ENCODE measurements at places on chromosomes 3 and 15. TPM values are rescaled to one million over a fixed set of nuclear protein-coding genes. Genes with fewer than 3 reads are reported as not detected.

DNA sequence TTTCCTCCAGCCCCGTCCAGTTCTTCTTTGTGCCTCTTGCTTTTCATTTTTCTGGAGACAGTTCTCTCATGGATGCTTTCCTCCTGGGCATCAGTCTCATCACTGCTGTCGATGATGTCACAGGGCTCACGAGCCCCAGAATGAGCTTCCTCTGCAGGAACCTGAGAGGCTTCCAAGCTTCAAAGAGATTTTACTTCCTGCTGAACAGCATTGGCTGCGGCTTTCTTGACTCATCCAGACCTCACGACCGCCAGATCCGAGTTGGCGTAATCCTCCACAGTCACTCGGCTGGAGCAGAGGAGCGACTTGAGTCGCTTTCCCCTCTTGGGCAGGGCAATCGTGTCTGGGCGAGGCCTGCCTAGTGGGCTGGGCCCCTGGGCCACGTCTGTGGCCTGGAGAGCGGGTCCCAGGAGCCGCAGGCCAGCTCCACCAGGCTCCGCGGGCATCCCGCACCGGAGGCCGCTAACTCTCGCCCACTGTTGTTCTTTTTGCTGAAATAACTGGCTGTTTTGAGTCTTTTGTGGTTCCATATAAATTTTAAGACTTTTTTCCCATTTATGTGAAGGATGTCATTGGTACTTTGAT is 20.8 kb upstream of the FAN1 start:
- H3K27ac ChIP-seq, result peak overlapping the region; percentile 47
- peak; percentile 48 for DNase-seq
- peaks cover 7% of the 10 kb centered on the region for H3K4me1 ChIP-seq
- peaks cover 8% of the 10 kb centered on the region for H3K27me3 ChIP-seq
- H3K36me3 ChIP-seq, result peaks cover 15% of the 10 kb centered on the region

DNA sequence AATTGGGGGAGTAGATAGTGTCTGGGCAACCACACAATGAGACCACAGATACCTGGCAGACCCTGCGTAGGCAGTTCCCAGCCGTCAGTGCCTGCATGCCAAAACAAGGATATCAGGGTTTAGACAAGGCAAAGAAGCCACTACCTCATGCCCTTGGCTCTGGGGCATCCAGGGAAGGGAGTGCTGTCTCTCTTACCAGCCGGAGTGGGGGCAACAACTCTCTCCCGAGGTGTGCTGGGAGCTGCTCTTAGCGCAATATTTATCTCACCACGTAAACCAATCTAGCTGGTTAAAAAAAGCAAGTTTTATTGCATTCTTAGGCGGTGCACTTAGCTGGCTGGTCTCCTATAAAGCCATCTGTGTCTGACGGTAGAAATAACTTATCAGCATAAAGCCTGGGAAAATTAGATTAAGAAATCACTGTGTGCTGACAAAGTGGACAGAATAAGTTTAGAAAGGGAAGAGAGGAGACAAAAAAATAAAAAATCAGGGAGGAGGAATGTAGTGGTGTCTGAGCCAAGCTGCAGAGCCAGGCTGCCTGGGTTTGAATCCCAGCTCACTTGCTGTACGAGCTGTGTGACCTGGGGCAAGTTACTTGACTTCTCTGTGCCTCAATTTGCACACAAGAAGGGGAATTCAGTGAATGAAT is 273.2 kb downstream of the PDZRN3 start:
- H3K4me1 ChIP-seq, result no peaks in the 10 kb centered on the region
- no peak overlapping the region for H3K27ac ChIP-seq
- no peaks in the 10 kb centered on the region for H3K36me3 ChIP-seq
- no peak overlapping the region for H3K4me3 ChIP-seq
- no peak for DNase-seq

GRCh38 chr15:83930392-83931212 is 276.7 kb downstream of the ADAMTSL3 start:
- no peak for DNase-seq
- H3K4me1 ChIP-seq, result peaks cover 14% of the 10 kb centered on the region
- H3K27ac ChIP-seq, result no peak overlapping the region
- H3K4me3 ChIP-seq, result no peak overlapping the region

DNA sequence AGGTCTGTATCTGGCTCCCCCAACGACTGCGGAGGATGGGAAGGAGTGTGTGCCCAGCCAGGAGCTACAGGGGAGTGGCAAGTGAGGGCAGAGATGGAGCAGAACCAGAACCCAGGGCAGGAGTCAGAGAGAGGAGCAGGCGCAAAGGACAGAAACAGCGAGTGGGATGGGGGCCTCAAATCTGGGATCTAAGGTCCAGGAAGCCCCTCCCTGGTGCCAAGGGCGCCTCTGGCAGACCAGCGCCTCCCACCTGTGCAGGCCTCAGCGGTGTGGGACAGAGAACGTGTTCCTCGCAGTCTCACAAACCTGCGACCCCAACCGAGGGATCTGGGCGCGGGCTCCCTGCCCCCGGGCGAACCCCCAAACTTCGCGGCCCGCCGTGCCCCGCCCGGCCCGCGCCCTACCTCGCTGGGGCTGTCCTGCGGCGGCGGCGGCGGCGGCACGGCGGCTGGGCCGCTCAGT is 301 bp downstream of the PCBP4 start:
- peaks cover 4% of the 10 kb centered on the region for H3K27me3 ChIP-seq
- H3K4me1 ChIP-seq, result peaks cover 9% of the 10 kb centered on the region
- no peak overlapping the region for H3K27ac ChIP-seq

DNA sequence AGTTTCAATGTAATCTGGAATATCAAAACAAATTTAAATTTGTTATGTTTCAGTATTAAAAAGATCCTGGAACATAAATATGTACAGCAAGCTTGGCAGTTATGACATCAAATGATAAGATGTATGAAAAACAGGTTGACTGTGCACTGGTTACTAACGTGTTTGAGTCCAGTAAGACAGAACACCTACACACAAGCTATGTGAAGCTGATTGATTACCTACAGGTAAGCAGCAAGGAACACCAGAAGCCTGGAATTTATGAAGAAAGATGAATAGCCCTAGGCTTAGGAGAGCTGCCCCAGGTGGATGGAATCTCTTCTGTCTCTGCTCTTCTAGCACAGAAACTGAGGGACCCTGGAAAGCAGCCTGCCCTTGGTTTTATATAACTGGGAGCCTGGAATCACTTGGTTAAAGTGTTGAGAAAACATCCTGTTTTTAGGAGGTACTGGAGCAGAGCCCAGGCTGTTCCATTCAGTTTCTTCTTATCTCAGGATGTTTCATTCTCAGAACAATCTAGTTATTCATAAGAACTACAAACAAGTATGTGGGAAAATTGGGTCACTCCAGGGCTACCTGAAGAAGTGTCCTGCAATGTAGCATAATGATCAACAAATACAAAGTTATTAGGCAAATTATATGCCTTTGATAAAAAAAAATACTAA is 36.3 kb downstream of the SLITRK3 start:
- no peaks in the 10 kb centered on the region for H3K4me1 ChIP-seq
- H3K27me3 ChIP-seq, result no peaks in the 10 kb centered on the region
- H3K36me3 ChIP-seq, result no peaks in the 10 kb centered on the region
- H3K27ac ChIP-seq, result no peak overlapping the region
- no peak overlapping the region for H3K4me3 ChIP-seq

GRCh38 chr3:72572489-72573007 is 275.7 kb downstream of the SHQ1 start:
- no peak overlapping the region for H3K27ac ChIP-seq
- H3K4me3 ChIP-seq, result no peak overlapping the region
- no peaks in the 10 kb centered on the region for H3K36me3 ChIP-seq
- H3K4me1 ChIP-seq, result no peaks in the 10 kb centered on the region
- no peaks in the 10 kb centered on the region for H3K27me3 ChIP-seq

The EAF2 gene
- total RNA-seq, result 13.3 TPM

DNA sequence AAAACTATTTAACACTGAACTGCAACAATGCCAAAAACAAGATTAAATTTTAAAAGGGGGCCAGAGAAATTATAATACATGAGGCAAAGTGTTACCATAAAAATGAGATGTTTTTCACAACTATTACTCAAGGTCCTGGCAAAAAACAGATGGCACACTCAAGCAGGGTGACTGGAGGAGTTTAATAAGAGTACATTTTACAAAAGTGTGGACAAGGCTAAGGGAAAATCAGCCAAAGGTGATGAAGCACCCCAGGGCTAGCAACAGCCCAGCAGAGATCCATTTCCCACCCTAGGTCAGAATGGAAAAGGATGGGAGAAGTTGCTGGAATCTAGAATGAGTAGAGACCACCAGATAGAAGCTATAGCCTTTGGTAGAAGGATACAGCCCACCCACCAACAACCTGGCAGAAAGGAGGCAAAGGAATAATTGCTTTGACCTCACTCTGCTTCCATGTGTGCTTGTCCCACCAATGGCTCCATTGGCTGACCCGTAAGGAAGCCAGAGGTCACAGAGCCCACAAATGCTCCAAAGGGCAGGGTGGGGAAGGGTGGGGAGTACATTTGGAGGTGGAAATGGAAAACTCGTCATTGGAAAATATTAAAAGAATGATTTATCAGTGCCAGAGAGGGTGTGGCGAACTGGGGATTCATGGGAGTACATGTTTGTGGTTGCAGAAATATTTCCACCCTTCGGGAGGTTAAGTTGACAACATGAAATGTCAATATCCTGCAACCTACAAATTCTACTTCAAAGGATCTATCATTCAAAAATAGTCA is 161.0 kb upstream of the UBE2E2 start:
- H3K36me3 ChIP-seq, result no peaks in the 10 kb centered on the region
- H3K4me3 ChIP-seq, result no peak overlapping the region
- no peaks in the 10 kb centered on the region for H3K27me3 ChIP-seq
- DNase-seq, result no peak
- no peaks in the 10 kb centered on the region for H3K4me1 ChIP-seq

The CDC25A gene
- 14.7 TPM for total RNA-seq

DNA sequence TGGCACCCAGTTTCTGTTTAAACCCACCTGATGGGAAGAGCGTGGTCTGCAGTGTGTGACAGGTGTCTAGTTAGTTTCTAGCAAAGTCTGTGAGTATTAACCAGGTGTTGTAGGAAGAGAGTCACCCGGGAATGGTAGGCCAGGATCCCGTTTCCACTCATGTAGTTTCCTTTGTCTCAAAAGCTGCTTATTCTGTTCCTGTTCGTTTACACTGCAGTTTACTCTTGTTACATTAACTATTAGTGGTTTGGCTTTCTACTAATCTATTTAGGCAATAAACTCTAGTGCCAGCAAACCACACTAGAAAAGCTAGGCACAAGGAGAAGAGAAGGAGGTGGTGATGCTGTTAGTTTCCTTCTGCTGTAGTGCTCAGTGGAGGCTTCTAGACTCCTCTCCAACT is 32.7 kb downstream of the WDR76 start:
- H3K27ac ChIP-seq, result no peak overlapping the region
- peaks cover 29% of the 10 kb centered on the region for H3K36me3 ChIP-seq
- DNase-seq, result no peak
- no peak overlapping the region for H3K4me3 ChIP-seq

The PRSS50 gene
- not detected for total RNA-seq

The TPRG1 gene
- total RNA-seq, result 42.4 TPM

DNA sequence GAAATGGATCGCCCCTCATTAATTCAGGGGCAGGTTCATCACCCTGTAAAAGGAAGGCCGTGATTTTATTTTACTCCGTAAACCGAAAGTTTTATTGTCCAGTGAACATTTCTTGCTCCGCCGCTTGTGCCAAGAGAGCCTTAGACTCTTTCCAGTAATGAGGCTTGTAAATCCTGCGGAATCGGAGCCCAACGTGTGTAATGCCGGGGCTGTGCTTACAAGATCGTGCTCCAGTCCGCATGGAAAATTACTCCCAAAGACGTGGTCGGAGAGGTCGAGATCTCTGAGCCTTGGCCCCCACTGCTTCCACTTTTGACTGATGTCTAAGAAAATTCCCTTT is 649 bp upstream of the PLOD2 start:
- H3K4me3 ChIP-seq, result peak overlapping the region; percentile 64
- no peak for DNase-seq
- H3K36me3 ChIP-seq, result no peaks in the 10 kb centered on the region
- H3K4me1 ChIP-seq, result peaks cover 7% of the 10 kb centered on the region
- H3K27ac ChIP-seq, result no peak overlapping the region
- peaks cover 55% of the 10 kb centered on the region for H3K27me3 ChIP-seq

DNA sequence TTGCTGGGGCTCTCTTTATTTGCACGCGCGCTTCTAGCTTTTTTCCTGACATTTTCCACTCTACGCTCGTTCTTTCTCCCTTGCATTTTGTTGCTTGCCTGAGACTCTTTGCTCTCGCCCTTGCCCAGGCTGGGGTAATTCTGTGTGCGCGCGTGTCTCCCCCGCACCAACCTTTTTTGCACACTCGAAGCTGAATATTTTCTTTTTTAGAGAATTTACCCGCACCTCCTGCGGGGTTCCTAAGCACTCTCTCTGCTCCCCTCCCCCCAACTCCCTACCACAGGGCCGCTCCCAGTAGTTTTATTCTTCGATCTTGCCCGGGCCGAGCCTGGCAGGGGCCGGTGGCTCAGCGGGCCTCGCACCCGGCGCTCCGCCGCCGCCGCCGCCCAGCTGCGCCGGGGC is 732 bp downstream of the FAM43A start:
- peak overlapping the region; percentile 94 for H3K4me3 ChIP-seq
- H3K27ac ChIP-seq, result peak overlapping the region; percentile 71
- H3K36me3 ChIP-seq, result no peaks in the 10 kb centered on the region

The FOXL2 gene
- not detected for total RNA-seq

- peak; percentile 7 for DNase-seq
- peaks cover 37% of the 10 kb centered on the region for H3K4me1 ChIP-seq
- H3K27me3 ChIP-seq, result no peaks in the 10 kb centered on the region
- no peak overlapping the region for H3K4me3 ChIP-seq
Measured at GRCh38 chr15:90647326-90647725, 69.8 kb upstream of the BLM start.

GRCh38 chr3:174335910-174336309 is 523.2 kb upstream of the NAALADL2 start:
- no peak overlapping the region for H3K4me3 ChIP-seq
- H3K36me3 ChIP-seq, result no peaks in the 10 kb centered on the region
- DNase-seq, result no peak
- H3K4me1 ChIP-seq, result no peaks in the 10 kb centered on the region
- no peaks in the 10 kb centered on the region for H3K27me3 ChIP-seq

The LSMEM2 gene
- not detected for total RNA-seq

The DCP1A gene
- total RNA-seq, result 34.3 TPM

DNA sequence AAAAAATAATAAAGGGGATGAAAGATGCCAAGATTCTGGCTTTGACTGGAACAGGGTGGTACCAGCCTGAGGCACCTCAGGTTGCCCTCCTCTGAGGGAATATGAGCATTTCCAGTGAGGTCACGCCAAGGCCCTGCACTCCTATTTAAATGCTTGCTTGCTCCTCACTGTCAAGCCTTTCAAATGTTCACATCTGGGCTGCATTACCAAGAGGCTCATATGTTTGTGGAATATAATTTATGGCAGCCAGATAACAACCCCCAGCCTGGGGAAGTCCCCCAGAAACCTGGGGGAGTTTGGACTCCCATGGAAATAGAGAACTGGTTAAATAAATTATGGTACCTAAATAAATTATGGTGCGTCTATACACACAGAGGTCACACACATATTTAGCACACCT is 88.4 kb downstream of the FRMD4B start:
- H3K36me3 ChIP-seq, result no peaks in the 10 kb centered on the region
- no peaks in the 10 kb centered on the region for H3K4me1 ChIP-seq
- DNase-seq, result no peak
- H3K4me3 ChIP-seq, result no peak overlapping the region
- no peak overlapping the region for H3K27ac ChIP-seq

All from activated naive CD8-positive, alpha-beta T cell treated with anti-CD3 and anti-CD28 coated beads, Interleukin-2, amount 10 ng/mL, durations not matched to agents 7 days and 5 days (primary cell).